GF-D8 (cell line): ENCODE measurements at places on chromosomes 3 and 15.

DNA sequence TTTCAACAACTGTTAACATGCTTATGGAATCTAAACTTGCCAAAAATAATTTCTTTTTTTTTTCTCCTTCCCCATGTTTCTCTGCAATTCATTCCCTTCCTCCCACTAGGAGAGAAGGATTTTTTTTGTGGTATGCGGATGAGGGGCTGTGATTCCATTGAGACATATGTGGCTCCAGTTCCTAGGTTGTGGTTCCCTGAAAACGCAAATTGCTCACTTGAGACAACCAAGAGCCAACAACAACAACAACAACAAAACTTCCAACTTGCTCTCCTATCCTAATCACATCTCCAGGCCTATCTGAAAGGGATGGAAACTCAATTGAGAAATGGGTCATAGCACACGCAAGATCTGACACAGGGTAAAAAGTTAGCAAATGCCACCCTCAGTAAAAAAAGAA, 406.5 kb upstream of the TGFBR2 start:
- DNase-seq = no peak

DNA sequence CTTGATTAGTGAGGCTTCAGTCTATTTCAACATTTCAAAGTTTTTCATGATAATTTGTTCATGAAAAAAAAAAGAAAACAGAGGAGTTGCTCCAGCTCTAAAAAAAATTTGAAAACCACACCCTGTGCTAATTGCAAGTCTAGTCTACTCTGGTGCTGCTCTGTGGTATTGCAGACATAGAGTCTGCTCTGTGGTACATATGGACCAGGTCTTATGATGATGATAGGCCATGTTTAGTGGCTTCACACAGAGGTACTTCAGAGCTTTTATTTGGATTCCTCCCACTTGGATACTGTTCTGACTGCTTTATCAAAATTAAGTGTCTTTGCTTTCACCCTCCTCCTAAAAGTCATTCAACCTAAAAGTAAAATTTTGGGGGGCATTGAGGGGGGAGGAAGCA, 160.8 kb downstream of the ALCAM start:
- DNase-seq = no peak

- DNase-seq = no peak
These were observed 60.4 kb upstream of the RBM5 start for GRCh38 chr3:50028346-50028745.

DNA sequence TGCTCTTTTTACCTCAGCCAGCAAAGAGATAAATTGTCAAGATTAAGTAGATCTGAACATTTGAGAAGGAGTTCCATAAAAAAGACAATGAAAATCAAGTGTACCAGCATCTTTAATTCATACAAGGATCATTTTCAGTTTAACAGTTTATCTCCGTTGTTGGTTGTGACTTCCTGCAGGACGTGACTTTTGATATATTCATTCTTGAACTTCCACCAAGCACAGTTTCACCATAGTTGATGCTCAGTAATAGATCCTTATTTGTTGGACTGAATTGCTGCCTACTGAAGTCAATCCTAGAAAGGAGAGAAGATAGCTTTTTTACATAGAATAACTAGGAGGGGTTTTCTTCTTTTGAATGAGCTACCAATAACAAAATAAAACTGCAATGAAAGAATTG, 408.2 kb downstream of the LPP start:
- DNase-seq = no peak

GRCh38 chr3:11845651-11846050, 1.0 kb downstream of the TAMM41 start:
- DNase-seq = peak; percentile 3

GRCh38 chr3:110932567-110932966, 139.0 kb upstream of the NECTIN3 start:
- no peak for DNase-seq

- DNase-seq = no peak
These were observed 18.5 kb upstream of the RIOX2 start for GRCh38 chr3:97990624-97991292.

GRCh38 chr3:41581700-41582099, 380.2 kb downstream of the ULK4 start:
- no peak for DNase-seq

DNA sequence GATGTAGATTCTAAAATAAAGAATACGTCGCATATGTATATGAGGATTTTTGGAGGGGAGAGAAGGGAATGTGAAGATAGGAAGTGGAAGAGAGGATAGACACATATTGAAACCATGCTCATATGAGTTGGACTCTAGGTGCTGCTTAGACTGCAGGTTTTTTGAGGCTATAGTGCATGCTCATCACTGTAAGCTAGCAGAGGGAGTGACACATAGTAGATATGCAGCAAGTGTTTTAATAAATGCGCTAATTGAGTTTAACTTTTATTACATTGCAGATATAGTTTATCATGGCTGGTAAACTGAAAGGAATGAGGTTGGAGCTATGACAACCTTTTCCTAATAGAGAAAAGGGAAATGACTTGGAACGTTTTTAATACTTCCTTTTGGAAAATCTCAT, 7.7 kb downstream of the SEMA6D start:
- DNase-seq = no peak

DNA sequence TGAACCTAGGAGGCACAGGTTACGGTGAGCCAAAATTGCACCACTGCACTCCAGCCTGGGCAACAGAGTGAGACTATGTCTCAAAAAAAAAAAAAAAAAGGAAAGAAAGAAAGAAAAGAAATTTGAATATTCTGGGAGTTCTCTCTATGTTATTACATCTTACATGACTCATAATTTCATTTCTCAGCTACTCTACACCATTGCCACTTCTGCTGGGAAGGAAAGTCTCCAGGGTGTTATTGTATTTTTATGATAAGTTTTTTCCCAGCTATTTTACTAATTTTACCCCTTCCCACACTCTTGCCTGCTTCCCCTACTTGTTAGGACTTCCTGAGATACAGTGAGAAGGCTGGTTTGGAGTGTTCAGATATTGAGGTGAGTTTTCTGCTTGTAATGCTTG, 69.7 kb upstream of the UMPS start:
- DNase-seq = no peak

GRCh38 chr3:112653209-112653871, 12.4 kb upstream of the CCDC80 start:
- no peak for DNase-seq

DNA sequence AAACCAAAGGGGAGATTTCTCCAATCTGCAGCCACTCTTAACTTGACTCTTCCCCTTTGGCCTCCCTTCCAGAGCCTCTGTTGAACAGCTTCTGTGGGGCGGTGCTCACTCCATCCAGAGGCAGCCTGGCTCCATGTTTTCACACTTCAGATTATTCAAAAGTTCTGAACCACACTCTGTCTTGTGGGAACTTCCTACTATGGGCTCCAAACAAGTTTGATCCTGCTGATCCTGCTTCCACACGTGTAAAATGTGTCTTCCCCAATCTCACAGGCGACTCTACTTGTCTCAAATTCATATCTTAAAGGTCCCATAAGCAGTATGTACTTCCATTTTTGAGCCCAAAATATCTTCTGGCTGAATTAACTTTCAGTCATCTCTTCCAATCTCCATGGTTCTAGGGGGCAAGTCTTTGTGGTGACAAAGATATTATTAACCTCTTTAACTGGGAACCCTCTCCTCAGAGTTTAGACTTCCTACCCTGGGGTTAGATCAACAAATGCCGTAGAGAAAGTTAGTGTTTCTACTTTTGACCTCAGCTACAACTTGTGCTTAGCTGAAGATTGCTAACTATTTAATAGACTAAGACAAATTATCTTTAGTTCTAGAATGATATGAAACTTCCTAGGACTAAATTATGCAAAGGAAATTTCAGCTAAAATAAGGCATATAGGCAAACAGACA, 176.3 kb upstream of the BCL6 start:
- DNase-seq = no peak

DNA sequence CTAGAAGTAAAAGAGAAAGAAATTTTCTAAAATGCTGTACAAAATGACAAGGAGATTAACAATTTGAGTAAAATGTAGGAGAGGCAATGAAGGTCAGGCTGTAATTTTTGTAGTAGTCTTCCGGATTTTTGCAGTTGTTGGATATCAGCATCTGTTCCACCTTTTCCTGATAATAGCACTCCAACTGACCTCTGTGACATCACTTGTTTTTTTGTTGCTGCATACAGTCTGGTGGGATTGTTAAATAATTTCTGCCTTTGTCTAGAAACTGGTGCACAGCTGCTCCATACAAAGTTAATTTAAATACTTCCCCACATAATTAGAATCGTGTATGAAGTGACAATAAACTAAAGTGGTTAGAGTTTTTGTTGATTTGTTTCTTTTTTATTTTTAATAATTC, 731.4 kb downstream of the PLOD2 start:
- DNase-seq = no peak

GRCh38 chr3:145869958-145870357, 291.0 kb downstream of the PLOD2 start:
- DNase-seq = no peak

DNA sequence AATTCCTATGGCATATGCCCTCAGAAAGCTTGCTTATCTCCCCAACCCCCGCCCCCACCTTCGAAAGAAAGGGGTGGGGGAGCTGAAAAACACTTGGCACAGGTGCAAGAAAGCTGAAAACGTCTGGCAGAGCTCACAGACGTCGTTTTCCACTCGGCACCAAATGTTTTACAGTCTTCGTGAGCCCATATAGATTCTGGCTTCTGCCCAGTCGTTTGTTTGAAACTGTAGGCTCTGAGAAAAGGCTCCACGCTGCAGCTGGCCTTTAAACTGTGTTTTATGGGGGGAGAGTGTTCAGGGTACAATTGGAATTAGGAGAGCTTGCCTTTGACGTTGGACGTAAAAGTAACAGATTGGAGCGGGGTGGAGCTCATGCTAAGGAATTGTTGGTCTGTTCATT, 130.3 kb downstream of the MDFIC2 start:
- DNase-seq = no peak

- peak; percentile 87 for DNase-seq
These were observed 8.4 kb downstream of the NBEAL2 start for GRCh38 chr3:46987743-46988401.

DNA sequence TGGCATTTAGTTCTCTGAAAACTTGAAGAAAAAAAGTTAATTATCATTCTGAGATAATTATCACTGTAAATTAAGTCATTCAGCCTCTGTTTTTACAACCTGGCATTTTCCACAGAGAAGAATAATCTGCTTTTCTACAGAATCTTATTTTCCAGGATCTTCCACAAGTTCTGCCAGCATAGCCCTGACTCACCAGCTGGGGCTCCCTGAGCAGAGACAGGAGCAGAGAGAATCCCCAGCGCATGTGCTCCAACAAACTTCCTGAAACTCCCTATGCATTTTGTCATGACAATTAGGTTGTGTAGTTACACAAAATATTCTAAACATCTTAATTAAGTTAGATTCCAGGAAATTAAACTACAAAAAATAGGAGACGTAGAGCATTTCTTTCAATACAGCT, 32.1 kb upstream of the TMEM207 start:
- no peak for DNase-seq

DNA sequence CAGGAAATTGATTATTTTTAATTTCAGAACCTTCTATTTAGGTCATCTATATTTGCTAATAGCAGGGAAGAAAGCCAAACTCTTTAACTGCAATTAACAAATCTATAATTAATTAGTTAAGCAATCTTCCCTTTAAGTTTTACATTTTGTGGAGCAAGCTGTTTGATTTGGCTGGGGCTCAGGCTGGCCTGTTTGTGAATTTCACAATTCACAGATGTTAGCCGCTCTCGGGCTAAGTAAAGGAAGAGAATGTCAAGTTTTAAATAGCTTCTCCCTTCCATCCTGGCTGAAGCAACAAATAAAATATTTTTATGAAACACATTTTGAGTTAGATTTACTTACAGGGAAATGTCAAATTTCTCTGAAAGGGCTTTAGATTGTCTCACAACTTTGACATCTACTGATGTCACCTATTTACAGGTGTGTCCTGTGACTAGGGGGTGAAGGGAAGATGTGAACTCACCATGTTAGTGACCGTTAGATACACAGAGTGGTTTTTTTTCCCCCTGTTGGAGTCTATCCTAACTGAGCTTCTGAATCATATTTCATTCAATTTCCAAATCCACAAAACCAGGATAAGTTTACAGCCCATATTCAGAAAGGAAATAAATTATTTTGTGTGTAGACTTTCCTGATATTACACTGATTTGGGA, 1.3 kb upstream of the TP63 start:
- no peak for DNase-seq

GRCh38 chr15:74726774-74727164, 1.4 kb upstream of the CYP1A1 start:
- no peak for DNase-seq

DNA sequence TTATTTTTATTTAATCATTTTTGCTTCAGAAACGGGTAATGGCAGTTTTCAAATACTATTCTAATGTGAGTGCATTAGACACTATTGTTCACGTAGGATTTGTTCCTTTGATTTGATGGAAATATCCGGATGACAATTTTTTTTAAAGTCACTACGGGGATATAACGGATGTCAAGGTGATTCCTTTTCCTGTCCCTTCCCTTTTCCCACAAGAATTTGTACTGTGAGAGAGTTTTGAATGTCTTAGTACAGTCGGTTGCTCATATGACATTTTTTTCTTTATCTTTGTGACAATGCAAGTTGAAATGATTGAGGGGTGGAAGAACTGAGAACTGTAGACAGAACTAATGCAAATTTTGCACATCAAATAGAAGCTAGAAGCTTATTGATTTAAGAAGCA, 209.5 kb downstream of the GRM7 start:
- DNase-seq = no peak

DNA sequence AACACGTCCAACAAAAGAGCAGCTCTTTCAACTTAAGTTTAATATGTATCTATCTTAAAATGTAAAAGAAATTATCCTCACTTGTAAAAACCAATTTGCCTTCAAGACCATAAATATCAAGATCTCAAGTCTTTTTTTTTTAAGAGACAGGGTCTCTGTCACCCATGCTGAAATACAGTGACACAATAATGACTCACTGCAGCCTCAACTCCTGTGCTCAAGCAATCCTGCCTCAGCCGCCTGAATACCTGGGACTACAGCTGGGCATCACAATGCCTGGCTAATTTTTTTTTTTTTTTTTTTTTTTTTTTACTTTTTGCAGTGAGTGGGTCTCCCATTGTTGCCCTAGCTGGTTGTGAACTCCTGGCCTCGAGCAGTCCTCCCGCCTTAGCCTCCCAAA, 26.0 kb downstream of the ACAP2 start:
- no peak for DNase-seq

- no peak for DNase-seq
These were observed 78.0 kb downstream of the CHCHD6 start for GRCh38 chr3:126781889-126782491.

GRCh38 chr15:52997123-52997522, 207.0 kb upstream of the ONECUT1 start:
- DNase-seq = no peak

GRCh38 chr15:100980410-100981046, 61.4 kb downstream of the LRRK1 start:
- no peak for DNase-seq

GRCh38 chr3:23656821-23657220, 148.9 kb upstream of the UBE2E1 start:
- DNase-seq = no peak

- no peak for DNase-seq
These were observed 53.3 kb downstream of the PPP2R3A start for GRCh38 chr3:136018876-136019275.

GRCh38 chr3:24129549-24129948, 184.5 kb downstream of the NR1D2 start:
- DNase-seq = no peak

GRCh38 chr3:146701246-146701645, 96.1 kb upstream of the PLSCR5 start:
- DNase-seq = no peak
